Esophagus squamous epithelium (tissue), 5 donors: ENCODE measurements at places on chromosomes 11 and 22.

GRCh38 chr11:34182921-34183685 lies 77.7 kb downstream of the NAT10 start:
- no peak for DNase-seq

DNA sequence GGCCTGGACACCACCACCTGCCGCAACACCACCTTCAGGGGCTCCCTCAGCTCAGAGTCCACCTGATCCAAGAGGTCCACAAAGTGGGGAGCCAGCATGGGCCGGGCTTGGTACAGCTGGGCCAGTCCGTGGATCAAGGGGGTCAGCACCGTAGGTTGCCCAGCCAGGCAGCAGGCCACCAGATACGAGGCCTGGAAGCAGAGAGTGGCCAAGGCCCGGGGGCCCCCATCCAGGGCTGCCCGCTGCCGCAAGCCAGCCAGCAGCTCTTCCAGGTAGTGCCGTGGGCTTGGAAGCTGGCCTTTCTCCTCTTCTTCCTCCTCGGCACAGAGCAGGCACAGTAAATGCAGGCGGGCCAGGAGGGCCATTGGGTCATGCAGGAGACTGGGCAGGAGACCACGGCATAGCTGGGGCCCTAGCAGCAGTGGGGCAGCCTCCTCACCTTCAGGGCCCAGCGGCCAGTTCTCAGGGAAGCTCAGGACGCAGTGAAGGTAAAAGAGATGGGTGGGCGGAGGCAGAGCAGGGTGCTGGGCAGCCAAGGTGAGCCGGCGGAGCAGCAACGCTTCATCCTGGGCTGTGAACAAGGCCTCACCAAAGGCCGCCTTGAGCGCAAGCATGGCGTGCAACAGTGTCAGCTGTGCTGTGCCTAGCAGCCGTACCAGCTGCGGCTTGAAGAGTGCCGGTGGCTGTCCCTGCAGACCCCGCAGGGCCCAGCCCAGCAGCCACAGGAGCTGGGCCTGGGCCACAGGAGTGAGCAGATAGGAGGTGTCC lies 1.7 kb downstream of the AP5B1 start:
- no peak for DNase-seq

GRCh38 chr11:1139441-1140083 lies 18.2 kb upstream of the MUC5AC start:
- DNase-seq: no peak

DNA sequence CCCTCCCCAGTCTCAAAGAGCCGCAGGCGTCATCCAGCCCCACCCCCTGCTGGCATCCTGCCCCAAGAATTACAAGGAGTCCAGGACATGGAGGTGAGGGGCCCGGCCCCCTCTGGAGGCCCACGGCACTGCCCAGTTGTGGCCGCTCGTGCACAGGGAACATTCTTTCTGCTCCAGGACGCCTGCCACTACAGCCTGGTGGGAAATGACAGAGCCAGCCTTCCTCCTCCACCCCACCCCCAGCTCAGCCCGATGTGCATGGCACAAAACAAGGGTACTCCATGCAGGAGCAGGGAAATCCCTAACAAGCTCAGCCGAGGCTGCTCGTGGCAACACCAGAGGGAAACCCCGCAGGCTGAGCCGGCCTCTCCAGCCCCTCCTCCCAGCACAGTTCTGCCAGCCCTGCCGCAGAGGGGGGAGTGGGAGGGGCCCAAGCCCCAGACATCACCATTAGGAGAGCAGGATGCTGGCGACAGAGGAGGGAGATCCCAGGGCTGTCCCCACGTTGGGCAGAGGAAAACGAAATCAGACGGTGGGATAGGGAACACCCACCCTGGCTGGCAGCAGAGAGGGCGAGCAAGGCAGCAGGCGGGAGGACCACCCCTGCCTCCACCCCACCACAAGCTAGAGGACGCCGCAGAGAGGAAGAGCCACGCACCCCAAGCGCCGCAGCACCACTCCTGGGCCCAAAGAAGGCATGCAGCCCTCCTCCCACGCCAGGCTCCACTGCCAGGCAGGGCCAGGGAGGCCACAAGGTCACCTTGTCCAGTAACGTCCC lies 10.0 kb downstream of the IGSF9B start:
- no peak for DNase-seq

- no peak for DNase-seq
These were observed 93.8 kb downstream of the NECTIN1 start for GRCh38 chr11:119635041-119635740.

DNA sequence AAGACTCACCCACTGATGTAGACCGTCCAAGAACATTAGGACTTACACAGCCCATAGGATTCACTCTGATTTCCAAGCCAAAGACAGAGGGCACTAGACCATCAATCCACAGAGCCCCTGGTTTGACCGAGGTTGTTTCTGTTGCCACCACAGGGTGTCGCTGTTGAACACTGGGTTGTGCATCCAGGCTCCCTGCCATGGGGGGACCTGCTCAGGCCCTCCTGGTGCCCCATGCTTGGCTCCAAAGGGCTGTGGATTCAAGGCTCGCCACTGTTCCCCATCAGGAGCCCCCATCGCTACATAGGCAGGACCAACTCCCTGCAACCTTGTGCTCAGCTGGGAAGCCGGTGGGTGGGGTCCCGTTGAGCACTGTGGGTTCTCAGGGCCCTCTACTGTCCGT lies 128.0 kb upstream of the ANO1 start:
- DNase-seq: no peak

DNA sequence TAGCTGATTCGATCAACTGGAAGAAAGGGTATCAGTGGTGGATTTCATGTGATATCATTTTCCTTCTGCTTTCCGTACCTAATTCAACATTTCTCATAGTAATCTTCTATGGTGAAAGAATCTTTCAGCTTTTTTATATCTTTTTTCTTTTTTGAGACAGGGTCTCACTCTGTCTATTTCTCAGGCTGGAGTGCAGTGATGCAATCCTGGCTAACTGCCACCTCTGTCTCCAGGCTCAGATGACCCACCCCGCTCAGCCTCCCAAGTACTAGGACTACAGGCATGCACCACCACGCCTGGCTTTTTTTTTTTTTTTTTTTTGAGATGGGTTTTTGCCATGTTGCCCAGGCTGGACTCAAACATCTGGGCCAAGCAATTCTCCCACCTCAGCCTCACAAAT lies 18.6 kb upstream of the CHORDC1 start:
- DNase-seq: no peak

DNA sequence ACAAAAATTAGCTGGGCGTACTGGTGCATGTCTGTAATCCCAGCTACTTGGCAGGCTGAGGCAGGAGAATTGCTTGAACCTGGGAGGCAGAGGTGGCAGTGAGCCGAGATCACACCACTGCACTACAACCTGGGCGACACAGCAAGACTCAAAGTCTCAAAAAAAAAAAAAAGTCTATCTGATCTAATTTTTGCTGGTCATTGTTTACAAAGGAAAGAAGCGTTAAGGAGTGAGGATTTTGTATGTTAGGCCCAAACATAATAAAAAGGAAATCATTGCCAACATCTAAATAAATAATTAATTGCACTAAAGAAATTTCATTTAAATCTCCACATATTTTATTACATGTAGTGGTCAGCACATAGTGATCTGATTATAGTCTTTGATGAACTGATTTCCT lies 2.9 kb downstream of the RBX1 start:
- DNase-seq: no peak

- DNase-seq: no peak
These were observed 16.1 kb upstream of the CHRM4 start for GRCh38 chr11:46407635-46408034.

GRCh38 chr22:22588485-22589164 lies 29.6 kb upstream of the PRAME start:
- no peak for DNase-seq

GRCh38 chr11:69999721-70000120 lies 78.4 kb upstream of the ANO1 start:
- no peak for DNase-seq

DNA sequence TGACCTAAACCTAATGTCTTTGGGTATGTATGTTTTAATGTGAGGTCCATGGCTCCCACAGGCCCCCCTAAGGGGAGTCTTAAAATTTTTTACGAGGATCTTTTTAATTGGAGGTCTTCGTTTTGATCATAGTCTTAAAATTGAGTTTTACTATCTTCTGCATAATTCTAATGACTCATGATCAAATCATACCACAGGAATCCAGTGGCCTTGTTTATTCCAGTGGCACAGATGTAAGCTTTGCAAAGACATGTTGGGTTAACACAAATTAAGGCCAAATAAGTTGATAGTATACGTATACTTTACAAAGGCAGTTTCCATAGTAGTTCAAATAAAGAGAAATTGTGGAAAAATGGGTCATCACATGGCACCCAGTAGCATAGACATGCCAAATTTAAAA lies 33.9 kb upstream of the FJX1 start:
- no peak for DNase-seq

DNA sequence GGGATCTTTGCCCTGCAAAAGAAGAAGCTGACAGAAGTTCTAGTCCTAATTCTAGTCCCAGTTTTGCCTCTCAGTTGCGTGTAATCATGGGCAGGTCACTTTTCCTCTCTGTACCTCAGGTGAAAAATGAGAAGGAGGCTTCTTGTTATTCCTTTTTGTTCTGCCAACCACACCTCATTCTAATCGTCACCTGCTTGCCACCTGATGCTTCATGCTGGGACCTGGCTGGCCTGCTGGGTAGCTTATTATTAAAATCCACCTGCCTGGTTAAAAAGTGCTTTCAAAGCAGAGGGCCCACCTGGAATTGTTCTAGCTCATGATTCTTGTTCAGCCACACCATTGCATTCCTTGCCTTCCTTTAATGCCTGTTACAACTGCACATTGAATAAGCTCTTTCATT lies 8.4 kb upstream of the ALG8 start:
- DNase-seq: no peak

DNA sequence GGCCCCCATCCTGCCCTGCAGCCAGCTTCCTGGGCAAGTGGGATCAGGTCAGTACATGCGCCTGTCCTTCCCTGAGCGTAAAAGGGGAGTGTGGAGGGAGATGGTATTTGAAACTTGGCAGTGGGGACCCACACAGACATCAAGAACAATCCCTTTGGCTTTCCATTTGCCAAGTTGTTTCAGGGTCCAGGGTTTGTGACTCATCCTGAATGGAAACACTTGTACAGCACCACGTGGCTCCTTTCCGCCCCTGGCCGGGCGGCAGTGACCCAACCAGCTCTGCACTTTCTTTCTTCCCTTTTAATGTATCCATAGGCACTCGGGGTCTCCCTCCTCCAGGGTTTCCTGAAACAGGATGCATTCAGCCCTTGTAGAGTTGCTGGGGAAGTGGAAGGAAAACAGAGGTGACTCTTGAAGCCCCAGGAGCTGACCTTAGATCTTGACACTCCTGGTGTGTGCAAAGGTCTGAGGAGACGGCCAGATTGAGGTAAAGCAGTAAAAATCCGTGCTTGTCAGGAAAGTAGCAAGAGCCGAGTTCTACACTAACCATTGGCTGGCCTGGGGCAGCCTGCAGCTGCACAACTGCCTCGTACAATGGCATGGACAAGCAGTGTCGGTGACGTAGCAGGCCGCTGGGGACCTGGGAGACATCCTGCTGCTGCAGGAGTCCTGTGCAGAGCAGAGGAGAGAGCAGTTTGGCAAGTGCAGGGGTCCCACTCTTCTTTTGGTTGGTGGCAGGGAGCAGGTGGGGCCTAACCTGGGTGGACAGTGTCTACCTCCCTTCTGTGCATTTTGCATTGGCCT lies 189.8 kb downstream of the SNX19 start:
- DNase-seq: no peak

DNA sequence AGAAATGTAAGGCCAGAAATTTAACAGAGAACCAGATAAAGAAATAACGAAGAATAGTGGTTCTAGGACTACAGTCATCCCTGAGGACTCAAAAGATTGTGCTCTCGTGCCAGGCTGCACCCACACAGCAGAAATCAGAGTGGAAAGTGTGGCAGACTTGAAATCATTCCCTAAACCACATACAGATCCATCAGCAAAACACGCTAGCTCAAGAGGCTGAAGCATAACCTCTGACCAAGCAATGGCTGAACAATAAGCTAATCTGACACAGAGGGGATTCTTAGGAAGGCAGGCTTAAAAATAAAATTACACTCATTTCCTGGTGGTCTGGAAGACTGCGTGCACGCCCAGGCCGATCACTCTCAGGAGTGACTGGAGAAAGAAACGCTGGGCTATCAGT lies 19.0 kb downstream of the NCF4 start:
- DNase-seq: no peak

GRCh38 chr11:92357344-92357743 lies 132.7 kb downstream of the FAT3 start:
- no peak for DNase-seq

DNA sequence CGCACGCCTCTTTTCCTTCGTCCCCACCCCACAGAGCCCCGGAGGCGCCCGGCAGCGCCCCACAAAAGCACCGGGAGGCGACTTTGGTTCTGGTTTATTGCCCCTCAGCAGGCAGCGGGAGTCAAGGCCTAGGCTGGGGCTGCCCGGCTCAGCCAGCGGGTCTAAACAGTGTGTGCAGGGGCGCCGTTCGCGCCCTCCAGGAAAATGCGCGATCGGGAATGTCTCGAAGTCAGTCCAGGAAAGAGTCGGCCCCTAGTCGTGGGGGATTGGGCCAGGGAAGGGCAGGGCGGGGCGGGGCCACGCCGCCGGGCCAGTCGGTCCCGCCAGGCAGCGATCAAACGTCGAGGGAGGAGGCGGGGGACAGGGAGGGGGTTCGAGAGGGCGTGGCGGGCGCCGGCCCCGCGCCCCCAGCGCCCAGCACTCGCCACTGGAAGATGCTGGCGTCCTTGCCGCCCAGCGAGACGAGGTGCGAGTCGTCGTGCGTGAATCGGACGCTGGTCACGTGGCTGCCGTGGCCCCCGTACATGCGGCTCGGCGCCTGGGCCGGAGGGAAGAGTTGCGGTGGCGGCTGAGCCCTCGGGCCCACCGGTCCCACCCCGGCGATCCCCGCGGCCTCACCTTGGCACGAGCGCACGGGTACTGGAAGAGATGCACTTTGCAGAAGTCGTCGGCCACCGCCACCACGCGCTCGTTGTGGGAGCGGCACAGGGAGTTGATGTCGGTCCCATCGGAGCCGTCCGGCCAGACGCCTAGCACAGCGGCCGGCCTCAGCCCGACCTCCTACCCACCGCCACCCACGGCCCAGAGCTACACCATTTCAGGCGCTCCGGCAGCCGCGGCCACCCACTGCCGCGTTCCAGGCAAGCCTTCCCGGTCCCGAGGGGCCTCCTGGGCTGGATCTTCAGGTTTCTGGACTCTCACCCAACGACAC lies 741 bp upstream of the MTA2 start:
- no peak for DNase-seq

DNA sequence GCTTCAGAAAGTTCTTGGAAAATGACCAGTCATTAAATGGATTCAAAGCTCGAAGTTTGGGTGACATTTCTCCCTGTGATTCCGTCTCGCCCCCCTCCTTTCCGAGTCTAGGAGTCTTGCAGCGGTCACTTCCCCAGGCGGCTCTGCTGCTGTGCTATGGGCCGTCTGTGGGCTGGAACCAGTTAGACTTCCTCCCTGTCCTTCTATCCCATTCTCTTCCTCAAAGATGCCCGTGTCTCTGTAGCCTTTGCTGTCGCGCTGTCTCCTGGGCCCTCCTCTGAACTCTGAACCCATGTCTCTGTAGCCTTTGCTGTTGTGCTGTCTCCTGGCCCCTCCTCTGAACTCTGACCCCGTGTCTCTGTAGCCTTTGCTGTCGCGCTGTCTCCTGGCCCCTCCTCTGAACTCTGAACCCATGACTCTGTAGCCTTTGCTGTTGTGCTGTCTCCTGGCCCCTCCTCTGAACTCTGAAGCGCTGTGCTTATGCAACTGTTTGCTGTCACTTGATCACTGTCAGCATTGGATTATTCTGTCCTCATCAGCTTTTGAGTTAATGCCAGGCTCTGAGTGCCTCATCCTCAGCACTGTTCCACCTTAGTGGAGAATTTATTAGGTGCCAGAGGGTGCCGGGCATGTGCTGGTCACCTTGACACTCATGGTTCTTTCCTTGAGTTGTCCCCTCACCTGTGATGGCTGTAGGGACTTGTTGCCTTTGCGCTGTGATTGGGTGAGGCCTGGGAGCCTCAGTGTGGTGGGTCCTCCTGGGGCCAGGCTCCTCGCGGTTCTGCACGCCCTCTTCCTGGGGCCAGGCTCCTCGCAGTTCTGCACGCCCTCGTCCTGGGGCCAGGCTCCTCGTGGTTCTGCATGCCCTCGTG lies 173.3 kb downstream of the TBC1D22A start:
- no peak for DNase-seq
